ENCODE measurements at places on chromosomes 16 and 17. TPM values are rescaled to one million over a fixed set of nuclear protein-coding genes. Genes with fewer than 3 reads are reported as not detected.

TCAP gene
- total RNA-seq: 1.7 TPM

KIF18B gene
- total RNA-seq: 2.5 TPM

ACSM5 gene
- 0.73 TPM for total RNA-seq

ASPHD1 gene
- 5.0 TPM for total RNA-seq

KCNJ16 gene
- total RNA-seq: 9.1 TPM

ARL4D gene
- 5.1 TPM for total RNA-seq

KRT34 gene
- not detected for total RNA-seq

C17orf100 gene
- total RNA-seq: 2.5 TPM

HOXB8 gene
- not detected for total RNA-seq

HAGHL gene
- 5.4 TPM for total RNA-seq

KRTAP4-8 gene
- not detected for total RNA-seq

TBL3 gene
- total RNA-seq: 10.1 TPM

RAB11FIP4 gene
- 27.8 TPM for total RNA-seq

ASB16 gene
- total RNA-seq: not detected

STH gene
- 4.1 TPM for total RNA-seq

KRT222 gene
- total RNA-seq: 17.6 TPM

CPNE7 gene
- total RNA-seq: 8.8 TPM

ALOX12 gene
- total RNA-seq: 0.18 TPM

TOX3 gene
- total RNA-seq: 15.7 TPM

KRTAP1-3 gene
- not detected for total RNA-seq

Measured in cerebellum (tissue), 4 donors.